ENCODE measurements at places on chromosomes 2 and 18.
A peak's percentile ranks its signal among the peaks of the same experiment; 100 is the strongest.

GRCh38 chr2:141331127-141331526 is 799.7 kb downstream of the LRP1B start:
- DNase-seq: no peak

DNA sequence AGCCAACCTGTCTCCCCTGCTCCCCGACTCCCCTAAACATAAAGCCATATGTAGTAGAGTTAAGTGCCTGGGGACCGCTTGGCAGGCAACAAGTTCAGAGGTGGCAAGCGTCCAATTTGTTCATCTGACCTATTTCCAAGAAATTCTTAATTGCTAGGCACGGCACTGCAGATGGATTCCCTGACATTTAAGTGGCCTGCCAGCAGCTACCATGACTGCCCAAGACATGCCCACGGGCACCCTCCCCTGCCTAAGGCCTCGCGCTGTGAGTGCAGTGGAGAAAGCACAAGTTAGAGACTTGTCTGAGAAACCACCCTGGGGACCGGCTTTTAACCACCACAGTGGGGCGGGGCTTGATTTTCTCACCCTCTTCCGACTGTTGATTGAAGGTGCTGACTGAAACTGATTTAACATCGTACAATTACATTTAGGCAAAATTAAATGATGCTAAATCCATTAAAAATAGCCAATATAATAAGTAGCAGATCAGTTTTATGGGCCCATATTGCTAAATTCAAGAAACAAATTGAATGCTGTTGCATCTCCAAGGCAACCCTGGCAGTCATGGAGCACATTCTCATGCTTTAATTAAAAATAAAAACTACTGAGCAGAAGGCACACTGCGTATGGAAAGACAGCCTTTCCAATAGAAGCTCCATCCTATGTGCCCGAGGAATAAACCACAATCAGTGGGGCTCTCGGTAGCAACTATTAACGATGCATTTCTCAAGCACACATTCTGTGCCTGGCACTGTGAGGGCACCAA is 163.6 kb upstream of the ACAA2 start:
- no peak for DNase-seq

DNA sequence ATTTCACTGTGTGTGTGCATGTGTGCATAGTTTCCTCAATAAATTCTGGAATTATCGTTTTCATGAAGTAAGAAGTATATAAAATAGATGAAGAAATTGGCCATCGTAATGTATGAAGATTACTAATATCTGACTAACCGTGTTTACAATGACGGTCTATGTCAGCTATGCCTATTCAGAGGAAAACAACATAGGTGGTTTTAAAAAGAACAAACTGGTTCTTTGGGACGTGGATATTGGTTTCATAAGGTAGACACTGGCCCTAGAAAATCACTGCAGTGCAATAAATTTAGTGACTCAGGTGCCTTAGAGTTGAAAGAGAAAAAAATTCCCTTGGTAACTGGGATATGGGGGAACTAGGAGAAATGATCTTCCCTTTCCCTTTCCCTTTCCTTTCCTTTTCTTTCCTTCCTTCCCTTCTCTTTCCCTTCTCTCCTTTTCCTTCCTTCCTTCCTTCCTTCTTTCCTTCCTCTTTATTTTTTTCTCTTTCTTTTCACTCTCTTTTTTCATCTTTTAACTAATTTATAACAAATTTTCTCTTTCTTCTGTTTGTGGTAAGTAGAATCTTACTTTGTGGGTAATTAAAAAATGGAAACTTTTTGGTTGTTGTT is 36.4 kb downstream of the MAP2 start:
- DNase-seq: no peak

DNA sequence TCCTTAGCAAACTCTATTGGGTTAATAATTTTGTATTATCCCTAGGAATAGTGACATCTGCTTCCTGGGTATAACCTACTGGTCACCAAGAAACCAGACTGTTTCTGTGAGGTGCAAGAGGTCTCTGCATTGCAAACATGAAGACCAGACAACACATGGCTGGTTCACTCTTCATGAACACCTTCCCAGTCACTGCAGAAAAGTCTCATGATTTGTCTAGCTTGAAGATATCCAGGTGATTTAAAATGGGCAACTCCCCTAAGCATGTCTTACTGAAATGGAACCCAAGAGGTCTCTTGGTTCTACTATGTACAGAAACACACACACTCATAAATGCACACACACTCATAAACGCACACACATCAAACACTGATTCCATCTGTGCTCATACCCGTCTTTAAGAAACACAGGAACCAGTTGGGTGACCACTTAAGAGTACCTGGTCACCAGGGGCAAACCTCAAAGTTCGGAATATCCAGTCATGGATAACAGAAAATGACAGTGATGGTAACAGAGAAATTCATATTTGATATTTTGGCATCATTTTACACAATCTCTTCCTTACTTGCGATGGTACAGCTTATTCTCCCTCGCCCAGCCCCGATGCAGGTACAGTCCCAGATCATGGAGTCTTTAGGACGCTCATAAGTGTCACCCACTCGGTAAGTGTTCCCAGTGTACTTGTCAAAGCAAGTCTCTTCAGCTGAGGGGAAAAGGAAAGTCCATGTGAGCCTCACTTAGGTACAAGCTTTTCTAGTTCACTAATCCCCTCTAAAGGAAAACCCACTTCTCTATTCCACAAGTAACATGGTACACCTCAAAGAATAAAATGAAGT is 2.9 kb downstream of the FN1 start:
- no peak for DNase-seq

DNA sequence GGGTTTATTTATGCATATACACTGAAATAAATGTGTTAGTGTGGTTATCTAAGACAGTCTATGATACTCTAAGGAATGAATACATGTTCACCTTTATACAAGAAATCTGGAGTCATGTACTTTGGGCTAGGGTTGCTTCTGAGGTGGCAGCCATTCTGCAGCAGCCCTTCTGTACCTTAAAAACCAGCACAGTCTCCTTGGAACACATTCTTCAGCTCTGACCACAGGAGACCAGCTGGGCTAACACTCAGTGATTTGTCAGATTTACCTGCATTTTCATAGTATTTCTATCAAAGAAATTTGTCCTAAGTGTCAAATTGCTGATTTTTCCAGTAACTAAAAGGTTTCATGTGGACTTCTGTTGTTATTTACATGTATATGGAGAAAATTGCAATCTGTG is 167.7 kb downstream of the CAMKMT start:
- DNase-seq: no peak

DNA sequence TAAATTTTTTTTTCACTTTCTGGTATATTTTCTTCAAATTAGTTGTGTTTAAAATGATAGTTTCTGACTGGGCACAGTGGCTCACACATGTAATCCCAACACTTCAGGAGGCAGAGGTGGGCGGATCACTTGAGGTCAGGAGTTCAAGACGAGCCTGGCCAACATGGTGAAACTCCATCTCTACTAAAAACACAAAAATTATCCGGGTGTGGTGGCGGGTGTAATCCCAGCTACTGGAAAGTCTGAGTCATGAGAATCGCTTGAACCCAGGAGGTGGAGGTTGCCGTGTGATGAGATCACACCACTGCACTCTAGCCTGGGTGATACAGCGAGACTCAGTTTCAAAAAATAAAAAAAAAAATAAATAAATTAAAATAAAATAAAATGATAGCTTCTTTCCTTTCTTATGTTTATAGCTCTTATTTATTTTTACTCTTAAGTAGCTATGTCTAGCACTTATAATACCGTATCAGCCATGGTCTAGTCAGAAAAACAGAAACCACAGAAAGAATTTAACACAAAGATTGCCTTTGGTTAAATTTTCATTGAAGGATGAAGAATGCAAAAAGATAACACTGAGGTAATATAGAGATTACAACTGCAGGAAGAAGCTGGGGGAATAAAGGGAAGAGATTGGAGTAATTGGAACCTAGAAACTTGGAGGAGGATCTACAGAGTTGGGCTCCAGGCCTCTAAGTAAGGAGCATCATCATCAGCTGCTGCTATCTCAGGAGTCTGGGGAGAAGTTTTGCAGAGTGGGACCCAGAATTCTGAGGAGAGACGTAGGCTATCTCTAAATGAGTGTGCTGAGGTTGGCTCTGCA is 54.7 kb upstream of the MBOAT2 start:
- no peak for DNase-seq

DNA sequence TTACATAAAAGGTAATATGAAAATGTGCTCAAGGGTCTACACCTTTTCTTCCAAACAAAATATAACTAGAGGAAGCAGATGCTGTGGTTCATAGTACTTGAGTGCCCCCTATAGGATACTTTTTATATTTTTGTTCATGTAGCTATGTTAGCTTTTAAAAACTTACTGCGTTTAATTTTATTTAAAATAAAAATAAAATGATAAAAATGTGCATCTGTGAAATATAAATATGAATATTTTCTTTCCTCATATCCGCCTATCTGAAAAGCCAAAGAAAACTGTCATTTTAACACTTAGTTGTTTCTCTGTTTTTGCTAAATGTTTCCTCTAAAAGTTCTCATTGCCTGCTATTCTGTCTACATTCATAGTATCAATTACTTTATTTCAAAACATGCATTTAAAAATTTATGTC is 9.6 kb upstream of the LRP1B start:
- DNase-seq: no peak

- no peak for DNase-seq
These were observed 110.7 kb upstream of the ZEB2 start for GRCh38 chr2:144630459-144631215.

DNA sequence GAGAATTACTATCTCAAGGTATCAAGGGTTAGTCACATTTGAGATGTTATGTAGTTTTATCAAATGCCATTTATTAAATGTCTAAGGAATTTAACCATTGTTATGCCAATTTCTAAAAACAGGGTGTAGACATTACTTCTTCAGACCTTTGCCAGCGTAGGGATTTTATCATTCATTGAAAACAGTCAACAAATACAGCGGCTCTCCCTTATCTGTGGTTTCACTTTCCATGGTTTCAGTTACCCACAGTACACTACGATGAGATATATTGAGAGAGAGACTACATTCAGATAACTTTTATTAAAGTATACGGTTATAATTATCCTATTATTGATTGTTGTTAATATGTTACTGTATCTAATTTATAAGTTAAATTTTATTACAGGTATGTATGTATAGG is 234.7 kb downstream of the TMX3 start:
- no peak for DNase-seq

DNA sequence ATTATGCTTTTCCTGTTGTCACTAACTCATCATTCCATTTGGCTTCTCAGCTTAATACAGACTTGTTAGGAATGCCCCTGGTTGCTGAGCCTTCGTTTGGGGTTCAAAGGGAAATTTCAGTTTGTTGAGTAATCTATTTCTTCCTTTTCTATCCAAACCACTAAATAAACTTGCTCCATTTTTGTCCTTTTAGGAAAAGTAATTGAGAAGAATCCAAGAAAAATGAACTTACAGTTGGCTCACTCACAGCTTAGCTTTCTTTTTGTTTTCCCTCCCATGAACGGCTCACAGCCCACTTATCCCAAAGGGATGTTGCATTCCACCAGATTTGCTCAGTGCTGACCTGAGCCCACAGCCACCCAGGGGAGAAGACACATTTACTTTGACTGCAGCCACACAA is 73.9 kb downstream of the SOX11 start:
- DNase-seq: no peak

DNA sequence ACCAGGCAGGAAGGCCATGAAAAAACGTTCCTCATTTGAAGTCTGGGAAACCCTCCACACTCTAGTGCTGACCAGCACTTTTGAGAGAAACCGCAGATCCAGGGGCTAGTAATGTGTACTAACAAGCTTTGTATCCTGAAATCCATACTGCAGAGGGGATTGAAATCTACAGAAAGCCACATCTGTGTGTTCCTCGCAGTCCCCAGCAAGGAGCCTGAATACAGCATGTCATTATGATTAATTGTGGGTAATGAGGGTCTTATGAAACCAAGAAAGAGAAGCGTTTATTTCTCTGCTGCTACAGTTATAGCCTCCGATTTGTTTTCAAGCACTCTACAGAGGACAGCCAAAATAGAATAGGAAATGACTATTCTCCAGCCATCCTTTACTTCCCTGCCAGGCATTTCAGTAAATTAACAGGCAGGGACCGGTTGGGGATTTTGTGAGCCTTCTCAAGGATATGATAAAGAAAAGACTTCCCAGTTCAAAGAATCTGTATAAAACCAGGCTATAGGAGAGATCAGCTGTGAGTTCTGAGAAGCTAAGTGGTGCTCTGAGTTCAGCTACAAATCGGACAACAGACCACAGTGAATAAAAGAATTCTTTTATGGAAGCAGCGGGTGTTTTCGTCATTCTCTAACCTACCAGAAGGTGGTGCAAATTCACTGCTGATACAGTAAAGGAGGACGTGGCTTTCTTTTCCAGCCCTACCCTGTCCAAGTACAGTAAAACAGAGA is 133.4 kb downstream of the INSIG2 start:
- peak; percentile 32 for DNase-seq

DNA sequence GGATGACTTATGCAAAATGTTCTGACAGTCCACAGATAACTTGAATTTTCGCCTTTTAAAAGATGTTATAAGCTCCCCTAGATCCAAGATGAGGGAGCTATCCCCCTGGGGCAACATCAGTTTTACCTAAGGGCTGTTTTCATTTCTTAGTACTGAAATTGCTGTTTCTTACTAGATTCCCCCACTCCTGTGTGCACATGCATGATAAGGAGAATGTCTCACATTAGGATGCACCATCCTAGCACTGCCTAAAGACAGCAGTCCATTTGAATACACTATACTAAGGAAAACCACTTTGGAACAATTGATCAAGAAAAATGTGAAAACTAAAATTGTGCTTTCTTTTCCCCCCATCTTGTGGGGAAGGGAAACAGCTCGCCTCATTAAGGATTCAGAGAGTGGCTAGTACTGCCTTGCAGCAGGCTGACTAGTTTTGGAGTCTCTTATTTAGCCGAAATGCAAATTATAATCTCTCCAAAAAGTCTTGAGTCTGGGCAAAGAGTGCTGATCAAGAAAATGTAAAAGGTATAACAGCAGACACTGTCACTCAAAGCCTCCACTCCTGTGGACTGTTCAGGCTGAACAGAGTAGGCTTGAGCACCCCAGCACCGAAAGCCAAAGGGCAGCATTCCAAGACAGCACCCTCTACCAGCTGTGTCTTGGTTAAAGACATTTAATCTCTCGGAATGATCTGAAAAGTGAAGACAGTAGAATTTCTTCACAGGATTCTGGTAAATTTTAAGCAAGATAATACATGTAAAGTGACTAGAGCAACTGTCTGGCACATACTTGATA is 65.0 kb downstream of the ZNF385B start:
- no peak for DNase-seq

DNA sequence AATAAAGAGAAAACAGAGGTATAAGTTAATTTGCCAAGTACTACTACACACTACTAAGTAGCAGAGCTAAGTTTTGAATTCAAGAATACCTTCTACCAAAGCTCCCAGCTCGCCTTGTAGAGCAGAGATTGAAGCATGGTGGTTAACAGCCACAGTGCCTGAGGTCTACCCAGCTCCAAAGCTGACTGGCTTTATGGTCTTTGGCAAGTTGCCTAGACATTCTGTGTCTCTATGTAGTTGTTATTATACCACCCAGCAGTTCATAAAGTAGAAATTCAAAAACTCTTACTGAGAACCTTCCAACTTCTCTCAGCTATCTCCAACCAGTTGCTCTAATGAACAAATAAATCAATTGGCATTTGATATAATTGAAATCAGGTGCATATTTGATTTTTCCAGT is 87.8 kb downstream of the PDE11A start:
- no peak for DNase-seq
